ENCODE measurements at places on chromosomes 12 and 14.

- no peak for DNase-seq
Measured at GRCh38 chr12:83065562-83065961, 378.9 kb downstream of the TMTC2 start.

GRCh38 chr12:114189266-114189665 is 216.7 kb downstream of the TBX5 start:
- DNase-seq, result no peak

- no peak for DNase-seq
Measured at GRCh38 chr12:121558956-121559355, 21.9 kb downstream of the KDM2B start.

GRCh38 chr12:77630344-77630743 is 200.3 kb upstream of the NAV3 start:
- DNase-seq, result no peak

GRCh38 chr14:54639611-54640010 is 72.7 kb downstream of the SAMD4A start:
- no peak for DNase-seq
